ENCODE measurements at places on chromosomes 3 and 15. TPM values are rescaled to one million over a fixed set of nuclear protein-coding genes. Genes with fewer than 3 reads are reported as not detected.
A peak's percentile ranks its signal among the peaks of the same experiment; 100 is the strongest.

DNA sequence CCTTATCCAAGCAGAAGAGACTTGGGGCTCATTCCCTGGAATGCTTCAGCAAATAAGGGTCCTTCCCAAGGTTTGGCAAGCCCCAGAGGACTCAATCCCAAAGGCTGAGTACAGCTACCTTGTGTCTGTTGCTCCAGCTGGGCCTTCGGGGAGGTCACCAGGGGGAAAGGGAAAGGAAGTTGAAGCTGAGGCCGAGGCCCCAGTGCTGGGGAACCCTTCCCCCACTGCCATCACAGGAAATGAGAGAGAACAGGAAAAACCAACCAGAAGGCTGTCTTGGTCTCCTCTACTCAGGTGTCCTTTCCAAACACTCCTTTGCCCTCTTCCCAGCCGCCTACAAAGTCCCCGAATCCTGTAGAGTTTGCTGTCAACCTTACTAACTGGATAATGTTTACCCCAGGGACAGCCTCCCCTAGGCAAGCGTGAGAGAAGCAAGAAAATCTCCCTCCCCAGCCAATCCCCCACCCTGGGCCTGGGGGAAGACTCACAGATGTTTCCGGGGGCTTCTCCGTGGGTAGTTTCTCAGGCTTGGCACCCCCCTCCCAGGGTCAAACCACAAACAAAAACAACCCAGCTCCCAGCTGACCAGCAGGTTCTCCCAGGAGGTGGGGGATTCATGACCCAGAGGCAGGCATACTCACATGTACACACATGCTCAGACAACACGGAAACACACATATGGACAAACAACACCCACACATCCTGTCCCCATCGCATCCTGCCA, 5.5 kb downstream of the CSRNP1 start:
- DNase-seq, result peak; percentile 82

- DNase-seq, result no peak
These were observed 5.3 kb downstream of the EDEM1 start for GRCh38 chr3:5192571-5193365.

GRCh38 chr3:171770689-171771620, 39.3 kb downstream of the PLD1 start:
- DNase-seq, result no peak

GRCh38 chr3:149011676-149012075, 20.3 kb downstream of the GYG1 start:
- no peak for DNase-seq

GRCh38 chr15:73818308-73818985, 54.9 kb upstream of the TBC1D21 start:
- no peak for DNase-seq

Gene PRKCD
- 80.4 TPM for total RNA-seq

Gene EPHB1
- 1.9 TPM for total RNA-seq
